ENCODE measurements at places on chromosomes 3 and 15.

- peak overlapping the region; percentile 79 for H3K27ac ChIP-seq
- H3K36me3 ChIP-seq = no peaks in the 10 kb centered on the region
- DNase-seq = no peak
- H3K4me3 ChIP-seq = no peak overlapping the region
- peaks cover 22% of the 10 kb centered on the region for H3K4me1 ChIP-seq
Measured at GRCh38 chr15:84950570-84951111, 31.0 kb upstream of the PDE8A start.

GRCh38 chr3:141725036-141725435, 13.1 kb upstream of the RNF7 start:
- peaks cover 11% of the 10 kb centered on the region for H3K4me1 ChIP-seq
- H3K27ac ChIP-seq = no peak overlapping the region
- no peak for DNase-seq

DNA sequence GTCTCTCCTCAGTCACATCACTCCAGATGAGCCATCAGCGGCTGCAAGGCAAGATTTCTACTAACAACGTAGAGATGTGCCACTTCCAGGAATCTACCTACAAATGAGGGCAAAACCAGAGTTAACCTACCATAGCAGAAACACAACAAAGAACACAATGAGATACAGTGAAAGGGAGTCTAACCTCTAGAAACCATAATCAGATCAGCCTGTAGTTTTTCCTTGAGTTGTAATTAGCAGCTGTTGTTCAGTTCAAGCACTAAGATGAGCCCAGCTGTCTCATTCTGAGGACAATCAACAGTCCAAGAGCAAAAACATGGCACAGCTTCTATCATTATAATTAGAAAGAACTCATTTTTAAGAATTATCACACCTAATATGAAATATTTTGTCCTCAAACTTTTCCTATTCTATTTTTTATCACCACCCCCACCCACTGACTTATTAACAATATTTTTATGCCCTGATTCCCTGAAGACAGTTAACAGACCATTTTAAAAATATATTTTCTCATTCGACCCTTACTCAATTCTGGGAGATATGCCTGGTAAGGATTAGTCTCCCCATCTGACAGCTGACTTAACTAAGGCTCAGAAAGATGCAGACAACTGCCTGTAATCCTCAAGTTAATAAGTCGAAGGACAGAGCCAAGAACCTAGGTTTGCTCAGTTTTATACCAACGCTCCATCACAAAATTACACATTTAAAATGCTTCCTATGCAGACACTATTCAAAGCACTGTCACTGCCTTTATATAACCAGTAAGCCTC, 50.1 kb downstream of the MAGI1 start:
- peaks cover 5% of the 10 kb centered on the region for H3K4me1 ChIP-seq
- no peak overlapping the region for H3K4me3 ChIP-seq
- H3K27ac ChIP-seq = peak overlapping the region; percentile 35
- H3K27me3 ChIP-seq = peaks cover 8% of the 10 kb centered on the region

DNA sequence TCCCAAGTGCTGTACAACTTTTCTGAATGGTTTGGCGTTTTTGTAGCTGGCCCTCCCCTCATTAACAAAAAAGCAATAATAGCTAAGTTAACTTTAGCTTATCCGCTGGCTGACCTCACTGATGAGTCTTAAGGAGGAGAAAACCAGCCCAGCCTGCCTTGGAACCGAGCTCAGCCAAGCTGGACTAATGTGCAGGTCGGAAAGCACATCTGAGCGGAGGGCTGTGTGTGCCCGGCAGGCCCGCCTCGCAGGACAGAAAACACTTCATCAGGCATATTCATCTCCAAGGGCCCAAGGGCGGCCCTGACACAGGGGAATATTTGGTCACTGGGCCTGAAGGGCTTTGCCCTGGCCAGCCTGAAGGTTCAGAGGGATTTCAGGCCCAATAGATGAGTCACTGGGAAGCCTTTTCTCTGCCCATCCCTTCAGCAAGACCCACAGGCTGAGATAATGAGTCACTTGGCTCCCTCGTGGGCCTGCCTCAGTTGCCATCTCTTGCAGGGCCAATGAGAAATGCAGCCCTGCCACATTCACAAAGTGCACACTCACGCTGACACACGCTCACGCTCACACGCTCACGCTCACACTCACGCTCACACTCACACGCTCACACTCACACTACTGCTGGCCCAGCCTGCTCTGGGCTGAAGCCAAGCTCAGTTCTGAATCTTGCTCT, 75.1 kb downstream of the SLC12A8 start:
- no peaks in the 10 kb centered on the region for H3K36me3 ChIP-seq
- H3K4me3 ChIP-seq = no peak overlapping the region
- no peak for DNase-seq
- H3K27ac ChIP-seq = no peak overlapping the region

DNA sequence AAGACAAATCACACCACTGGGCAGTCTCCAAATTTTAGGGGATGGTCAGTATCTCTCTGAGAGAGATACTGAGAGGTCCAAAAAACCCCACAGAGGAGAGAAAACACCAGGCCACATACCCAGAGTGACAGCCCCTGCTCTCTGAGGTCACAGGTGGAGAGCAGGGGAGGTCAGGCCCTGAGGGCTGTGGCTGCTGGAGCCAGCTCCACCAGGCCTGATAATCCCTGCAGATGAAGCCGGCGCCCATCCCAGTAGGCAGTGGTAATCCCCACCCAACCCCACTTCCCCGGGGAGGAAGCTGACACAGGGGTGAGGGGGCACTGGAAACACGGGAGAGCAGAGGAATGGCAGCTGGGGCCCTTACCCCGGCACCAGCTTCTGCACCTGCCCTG, 31.2 kb upstream of the SRP14 start:
- DNase-seq = no peak
- H3K27me3 ChIP-seq = no peaks in the 10 kb centered on the region
- no peaks in the 10 kb centered on the region for H3K36me3 ChIP-seq
- no peak overlapping the region for H3K4me3 ChIP-seq
- H3K4me1 ChIP-seq = peaks cover 52% of the 10 kb centered on the region
- H3K27ac ChIP-seq = peak overlapping the region; percentile 79

DNA sequence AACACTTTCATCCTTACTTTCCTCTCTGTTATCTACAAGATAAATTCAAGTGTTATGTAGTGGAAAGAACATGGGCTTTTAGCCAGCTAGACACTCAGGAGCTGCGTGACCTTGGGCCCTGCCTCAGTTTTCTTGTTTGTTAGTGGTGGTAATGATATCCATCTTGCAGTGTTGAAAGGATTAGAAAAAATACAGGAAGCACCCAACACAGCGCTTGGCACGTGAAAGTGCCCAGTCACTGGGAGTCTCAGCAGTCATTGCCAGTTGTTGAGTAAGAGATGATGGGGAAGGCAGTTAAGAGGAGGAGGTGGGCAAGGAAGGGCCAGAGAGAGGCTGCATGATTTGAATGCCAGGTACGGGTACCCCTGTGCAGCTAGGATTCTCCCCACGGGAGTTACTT, 5.3 kb downstream of the PDIA5 start:
- peaks cover 25% of the 10 kb centered on the region for H3K27me3 ChIP-seq
- DNase-seq = no peak
- H3K27ac ChIP-seq = no peak overlapping the region
- H3K4me1 ChIP-seq = peaks cover 28% of the 10 kb centered on the region

- no peak for DNase-seq
- H3K4me1 ChIP-seq = no peaks in the 10 kb centered on the region
- no peak overlapping the region for H3K27ac ChIP-seq
- H3K4me3 ChIP-seq = no peak overlapping the region
- no peaks in the 10 kb centered on the region for H3K27me3 ChIP-seq
Measured at GRCh38 chr3:165254812-165255211, 58.6 kb upstream of the SLITRK3 start.

- H3K36me3 ChIP-seq = no peaks in the 10 kb centered on the region
- no peak overlapping the region for H3K4me3 ChIP-seq
- H3K27ac ChIP-seq = no peak overlapping the region
- no peak for DNase-seq
Measured at GRCh38 chr3:24137958-24138875, 193.1 kb downstream of the NR1D2 start.

- peak; percentile 49 for DNase-seq
- H3K36me3 ChIP-seq = no peaks in the 10 kb centered on the region
- peak overlapping the region; percentile 65 for H3K27ac ChIP-seq
- H3K27me3 ChIP-seq = no peaks in the 10 kb centered on the region
Measured at GRCh38 chr3:23602971-23603370, 202.8 kb upstream of the UBE2E1 start.

DNA sequence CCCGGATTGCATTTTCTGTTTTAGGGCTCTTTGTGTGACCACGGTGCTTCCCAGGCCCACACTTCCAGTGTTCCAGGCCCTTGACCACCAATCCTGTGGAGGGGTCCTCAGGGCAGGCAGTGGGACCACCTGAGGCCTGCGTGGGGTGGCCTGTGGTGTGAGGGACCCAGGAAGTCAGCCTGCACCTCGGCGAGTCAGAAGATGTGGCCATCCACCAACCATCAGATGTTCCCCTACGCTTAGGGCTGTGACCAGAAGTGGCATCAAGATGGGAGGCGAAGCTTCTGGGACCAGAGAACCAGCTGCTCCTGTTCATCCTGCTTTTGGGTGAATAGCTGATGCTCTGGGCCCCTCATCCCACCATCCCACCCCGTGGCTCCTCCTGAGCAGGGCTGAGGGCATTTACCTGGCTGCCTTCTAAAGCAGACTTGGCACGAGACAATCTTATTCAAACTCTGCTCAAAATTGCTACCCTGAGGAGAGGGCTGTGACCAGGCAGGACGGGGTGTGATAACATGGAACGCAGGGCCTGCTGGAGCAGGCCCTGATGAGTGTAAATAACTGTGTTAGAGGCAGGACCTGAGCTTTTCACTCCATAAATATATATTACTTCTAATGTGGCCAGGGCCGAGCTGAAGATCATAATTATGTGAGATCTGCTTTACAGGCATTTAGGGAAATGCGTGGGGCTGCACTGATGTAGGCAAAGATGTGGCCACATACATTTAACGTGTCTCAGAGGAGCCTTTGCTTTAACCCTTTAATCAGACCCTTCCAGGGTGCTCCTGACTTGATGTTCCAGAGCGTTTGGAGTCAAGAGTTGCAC, 28.8 kb downstream of the SMAD3 start:
- peaks cover 75% of the 10 kb centered on the region for H3K4me1 ChIP-seq
- no peak for DNase-seq
- H3K36me3 ChIP-seq = peaks cover 26% of the 10 kb centered on the region
- no peak overlapping the region for H3K4me3 ChIP-seq

GRCh38 chr3:30742796-30743619, 136.6 kb downstream of the TGFBR2 start:
- H3K4me1 ChIP-seq = no peaks in the 10 kb centered on the region
- DNase-seq = no peak
- H3K36me3 ChIP-seq = no peaks in the 10 kb centered on the region

GRCh38 chr15:63294359-63294758, 17.0 kb downstream of the APH1B start:
- H3K4me3 ChIP-seq = no peak overlapping the region

GRCh38 chr3:31918179-31919150, 62.6 kb downstream of the OSBPL10 start:
- H3K27ac ChIP-seq = peak overlapping the region; percentile 58
- H3K4me1 ChIP-seq = peaks cover 41% of the 10 kb centered on the region
- no peak overlapping the region for H3K4me3 ChIP-seq
- DNase-seq = no peak
- peaks cover 39% of the 10 kb centered on the region for H3K36me3 ChIP-seq

GRCh38 chr3:6861625-6862000, 698 bp downstream of the GRM7 start:
- peak; percentile 33 for DNase-seq
- no peak overlapping the region for H3K27ac ChIP-seq
- peaks cover 95% of the 10 kb centered on the region for H3K27me3 ChIP-seq
- H3K4me1 ChIP-seq = peaks cover 18% of the 10 kb centered on the region
- no peaks in the 10 kb centered on the region for H3K36me3 ChIP-seq
- peak overlapping the region; percentile 90 for H3K4me3 ChIP-seq

- no peaks in the 10 kb centered on the region for H3K36me3 ChIP-seq
- no peaks in the 10 kb centered on the region for H3K27me3 ChIP-seq
- no peaks in the 10 kb centered on the region for H3K4me1 ChIP-seq
- no peak overlapping the region for H3K4me3 ChIP-seq
- H3K27ac ChIP-seq = no peak overlapping the region
Measured at GRCh38 chr3:115800489-115801075, 177.3 kb downstream of the GAP43 start.

DNA sequence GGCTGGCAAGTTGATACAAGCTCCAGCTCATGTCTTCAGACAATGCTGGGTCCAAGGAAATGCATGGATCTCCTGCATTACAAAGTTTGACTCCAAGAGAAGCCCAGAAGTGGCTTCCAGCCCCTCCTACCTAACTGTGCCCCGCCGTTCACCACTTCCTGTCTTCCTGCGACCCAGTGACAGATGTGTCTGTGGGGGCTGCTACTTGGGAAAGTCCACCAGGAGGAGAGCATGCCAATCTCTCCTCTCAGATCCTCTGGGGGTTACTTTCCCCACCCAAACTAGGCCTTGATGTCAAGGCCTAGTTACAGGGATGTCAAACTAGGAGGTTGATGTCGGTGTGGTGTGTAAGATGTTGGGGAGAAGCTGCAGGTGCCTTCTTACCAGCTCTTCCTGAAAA, 133.6 kb upstream of the RASGRP1 start:
- H3K27me3 ChIP-seq = no peaks in the 10 kb centered on the region
- H3K27ac ChIP-seq = no peak overlapping the region
- H3K4me1 ChIP-seq = peaks cover 17% of the 10 kb centered on the region
- H3K36me3 ChIP-seq = no peaks in the 10 kb centered on the region
- DNase-seq = no peak

GRCh38 chr3:184489268-184489841, 72.2 kb upstream of the EPHB3 start:
- H3K27me3 ChIP-seq = peaks cover 70% of the 10 kb centered on the region
- no peak overlapping the region for H3K4me3 ChIP-seq
- no peak overlapping the region for H3K27ac ChIP-seq
- no peaks in the 10 kb centered on the region for H3K36me3 ChIP-seq
- DNase-seq = no peak

DNA sequence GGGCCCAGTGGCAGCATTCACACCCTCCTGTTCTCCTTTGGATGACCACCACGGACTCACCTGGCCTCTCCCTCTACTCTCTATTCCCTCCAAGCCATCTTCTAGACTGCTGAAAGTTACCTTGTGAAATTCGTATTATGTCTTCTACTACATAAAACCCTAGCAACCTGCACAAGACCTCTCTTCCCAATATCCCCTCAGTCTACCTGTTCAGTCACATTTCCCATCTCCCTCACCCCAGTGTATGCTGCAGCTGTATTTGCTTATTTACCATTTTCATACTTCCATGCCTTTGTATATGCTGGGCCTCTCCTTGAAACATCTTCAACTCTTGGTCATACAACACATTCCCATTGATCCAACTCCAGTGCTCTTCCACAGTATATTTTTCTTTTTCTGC, 35.3 kb downstream of the DET1 start:
- H3K4me1 ChIP-seq = no peaks in the 10 kb centered on the region
- peaks cover 69% of the 10 kb centered on the region for H3K36me3 ChIP-seq
- H3K27me3 ChIP-seq = no peaks in the 10 kb centered on the region
- no peak overlapping the region for H3K4me3 ChIP-seq
- DNase-seq = no peak
